T-helper 2 cell (primary cell): ENCODE measurements at places on chromosomes 1 and 21.

GRCh38 chr1:91884459-91885212, 1.3 kb downstream of the TGFBR3 start:
- DNase-seq, result no peak

DNA sequence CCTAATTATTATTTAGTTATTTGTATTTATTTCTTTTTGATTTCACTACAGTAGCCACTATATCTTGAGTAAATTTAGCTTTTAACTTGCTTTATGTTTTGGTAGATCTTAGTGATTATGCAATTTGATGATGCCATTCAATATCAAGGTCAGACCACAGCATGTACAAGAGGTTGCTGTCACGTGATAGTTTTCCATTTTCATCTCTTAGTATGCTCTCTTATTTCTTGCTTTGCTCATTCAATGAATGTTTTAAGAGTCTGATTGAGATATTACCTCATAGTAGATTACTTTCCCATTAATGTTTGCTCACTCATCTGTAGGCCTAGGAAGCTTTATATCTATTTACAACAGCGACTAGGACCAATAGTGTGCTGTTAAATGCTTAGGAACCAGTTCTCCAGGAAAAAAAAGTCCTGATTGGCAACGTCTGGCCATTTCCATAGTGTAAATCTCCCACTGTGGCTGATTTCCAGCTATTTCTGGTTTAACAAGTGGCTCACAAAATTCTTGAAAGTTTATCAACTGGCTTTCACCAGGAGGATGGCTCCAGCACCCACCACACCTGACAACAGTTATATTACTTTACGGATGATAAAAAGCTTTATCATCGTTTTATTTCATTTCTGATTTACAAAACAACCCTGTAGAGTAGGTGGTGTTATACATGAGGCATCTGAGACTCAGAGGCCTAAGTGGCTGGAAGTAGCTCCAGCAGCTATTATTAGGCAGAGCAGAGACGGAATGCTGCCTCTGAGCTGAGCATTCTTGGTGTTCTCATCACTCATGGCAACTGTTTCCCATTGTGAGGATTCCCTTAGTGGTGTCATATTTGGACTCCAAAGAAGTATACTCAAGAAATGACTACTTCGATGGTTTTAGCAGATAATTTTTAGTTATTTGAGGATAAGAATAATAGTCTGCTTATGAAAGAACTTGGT, 235.2 kb downstream of the DISC1 start:
- DNase-seq, result no peak

GRCh38 chr1:125066385-125066784, 3881.6 kb downstream of the SRGAP2C start:
- no peak for DNase-seq

DNA sequence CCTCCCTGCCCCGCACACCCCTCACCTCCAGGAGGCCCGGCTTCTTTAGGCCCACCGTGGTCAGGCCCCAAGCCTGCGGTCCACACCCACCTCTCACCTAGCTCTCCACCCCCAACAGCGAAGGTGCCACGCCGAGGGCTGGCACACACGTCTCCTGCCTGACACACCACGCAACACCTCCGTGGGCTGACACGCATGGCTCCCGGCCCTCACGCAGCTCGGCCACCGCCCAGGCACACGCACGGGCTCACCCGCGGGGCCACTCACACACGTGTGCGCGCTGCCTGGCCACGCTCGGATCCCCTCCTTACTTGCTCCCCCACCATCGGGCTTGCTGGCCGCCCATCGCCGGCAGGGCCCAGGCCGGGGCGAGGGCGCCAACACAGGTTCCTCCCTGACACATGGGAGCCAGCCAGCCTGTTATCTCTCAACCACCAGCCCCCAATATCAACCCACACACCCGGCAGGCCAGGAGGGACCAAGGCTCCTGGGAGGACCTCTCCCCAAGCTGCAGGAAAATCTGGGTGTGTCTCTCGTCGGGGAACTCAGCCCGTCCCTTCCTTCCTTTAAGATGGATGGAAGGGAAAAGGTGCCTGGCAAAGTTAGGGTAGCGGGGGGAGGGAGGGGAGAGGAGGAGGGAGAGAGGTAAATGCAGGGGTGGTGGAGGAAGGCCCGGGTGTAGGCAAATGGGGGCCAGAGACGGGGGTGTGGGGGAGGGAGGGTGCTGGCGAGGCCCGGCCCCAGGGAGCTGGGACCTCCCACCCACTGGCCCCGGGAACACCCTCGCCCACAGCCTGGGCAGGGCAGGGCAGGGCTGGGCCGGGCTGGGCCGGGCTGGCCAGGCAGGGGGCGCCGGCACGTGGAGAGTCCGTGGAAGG, 546 bp downstream of the ELOVL1 start:
- peak; percentile 37 for DNase-seq

DNA sequence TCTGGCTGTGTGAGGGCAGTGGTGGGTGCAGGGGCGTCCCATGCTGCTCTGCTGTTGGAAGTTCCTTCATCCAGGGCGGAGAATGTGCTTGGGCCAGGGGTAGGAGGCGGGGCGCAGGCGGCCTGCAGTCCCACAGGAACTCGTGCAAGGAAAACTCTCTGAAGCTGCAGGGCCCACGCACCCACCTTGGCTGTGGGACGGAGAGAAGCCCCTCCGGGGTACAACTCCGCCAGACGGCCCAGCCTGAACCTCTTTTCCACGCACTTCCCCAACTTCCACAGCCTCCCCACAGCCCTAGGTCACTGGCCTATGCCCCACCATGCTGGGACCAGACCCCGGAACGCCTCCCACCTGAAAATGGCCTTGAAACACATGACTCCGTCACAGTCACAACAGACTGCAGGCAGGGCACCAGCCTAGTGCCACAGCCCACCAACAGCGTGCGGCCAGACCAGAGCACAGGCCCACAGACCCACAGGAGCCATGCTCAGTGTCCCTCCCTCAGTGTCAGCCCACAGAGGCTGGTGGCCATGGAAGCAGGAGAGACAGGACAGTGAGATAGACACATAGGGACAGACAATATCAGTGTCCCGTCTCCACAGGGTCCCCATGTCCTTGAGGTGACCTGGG, 47.8 kb downstream of the WNT9A start:
- peak; percentile 0 for DNase-seq

- no peak for DNase-seq
These were observed 38.0 kb downstream of the LAMC1 start for GRCh38 chr1:183061194-183061593.

- DNase-seq, result no peak
These were observed at the start of gene TMEM52 for GRCh38 chr1:1918901-1919303. Gene TMEM52 (minus strand): TSS chr1:1919279. CDS start chr1:1919265, 14 bp downstream.

DNA sequence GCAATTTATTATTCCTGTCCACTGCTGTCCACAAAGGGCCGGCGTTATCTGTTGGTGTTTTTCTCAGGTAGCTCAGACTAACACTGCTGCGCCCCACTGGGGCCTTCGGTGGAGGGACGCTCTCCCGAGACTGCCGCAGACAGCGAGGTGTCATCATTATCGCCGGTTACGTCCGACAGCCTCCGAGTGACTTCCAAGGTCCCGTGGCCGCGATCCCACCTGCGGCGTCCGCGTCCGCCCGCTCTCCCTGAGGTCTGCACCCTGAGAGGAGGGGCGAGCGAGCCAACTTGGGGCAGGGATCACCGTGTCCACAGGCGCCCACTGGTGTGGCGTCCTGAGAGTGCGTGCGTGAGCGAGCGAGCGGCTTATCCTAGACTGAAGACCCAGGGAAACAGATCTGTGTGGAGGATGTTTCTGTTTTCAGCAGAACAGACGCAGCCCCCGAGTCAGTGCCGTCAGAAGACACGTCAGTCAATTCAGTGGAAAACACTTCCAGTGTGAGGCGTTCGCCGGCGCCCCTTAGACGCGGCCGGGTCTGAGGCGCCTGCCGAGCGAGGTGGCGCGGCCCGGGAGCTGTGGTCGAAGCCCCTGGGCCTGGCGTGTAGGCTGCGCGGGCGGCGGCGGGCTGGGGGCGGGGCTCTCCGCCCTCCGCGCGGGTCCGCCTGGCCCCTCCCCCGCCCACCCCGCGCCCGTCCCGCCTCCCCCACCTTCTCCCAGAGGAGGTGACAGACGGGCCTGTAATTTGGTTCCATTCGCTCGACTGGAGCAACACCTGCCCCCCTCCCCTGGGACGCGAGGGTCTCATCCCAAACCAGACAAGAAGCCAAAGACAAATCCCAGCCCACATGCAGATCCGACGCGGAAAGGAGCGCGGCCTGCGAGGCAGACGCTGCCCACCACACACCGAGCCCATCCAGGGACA, 12.6 kb downstream of the NHLH2 start:
- no peak for DNase-seq

GRCh38 chr1:10237157-10237539, 26.8 kb downstream of the KIF1B start:
- DNase-seq, result no peak

GRCh38 chr1:47934243-47934805, 62.9 kb downstream of the TRABD2B start:
- no peak for DNase-seq

DNA sequence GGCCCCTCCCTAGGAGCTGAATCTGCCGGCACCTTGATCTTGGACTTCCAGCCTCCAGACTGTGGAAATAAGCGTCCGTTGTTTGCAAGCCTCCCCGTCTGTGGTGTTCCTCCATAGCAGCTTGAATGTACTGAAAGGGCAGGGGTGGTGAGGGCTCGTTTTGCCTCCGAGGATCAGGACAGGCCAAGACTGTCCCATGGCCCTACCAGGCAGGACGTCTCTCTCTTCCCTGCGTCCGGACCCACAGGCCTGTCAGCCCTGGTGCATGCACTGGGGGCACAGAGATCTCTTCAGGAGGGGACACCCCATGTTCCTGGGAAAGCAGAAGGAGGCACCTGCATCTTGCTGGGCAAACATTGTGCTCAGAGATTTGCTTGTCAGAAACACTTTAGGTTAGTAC, 156.3 kb upstream of the C1orf174 start:
- DNase-seq, result no peak

- DNase-seq, result no peak
These were observed 11.4 kb downstream of the SOX13 start for GRCh38 chr1:204084247-204084772.
